ENCODE measurements at places on chromosomes 5 and 9.
A peak's percentile ranks its signal among the peaks of the same experiment; 100 is the strongest.

GRCh38 chr5:115170134-115170928 is 623 bp upstream of the TRIM36 start:
- peak; percentile 19 for DNase-seq

DNA sequence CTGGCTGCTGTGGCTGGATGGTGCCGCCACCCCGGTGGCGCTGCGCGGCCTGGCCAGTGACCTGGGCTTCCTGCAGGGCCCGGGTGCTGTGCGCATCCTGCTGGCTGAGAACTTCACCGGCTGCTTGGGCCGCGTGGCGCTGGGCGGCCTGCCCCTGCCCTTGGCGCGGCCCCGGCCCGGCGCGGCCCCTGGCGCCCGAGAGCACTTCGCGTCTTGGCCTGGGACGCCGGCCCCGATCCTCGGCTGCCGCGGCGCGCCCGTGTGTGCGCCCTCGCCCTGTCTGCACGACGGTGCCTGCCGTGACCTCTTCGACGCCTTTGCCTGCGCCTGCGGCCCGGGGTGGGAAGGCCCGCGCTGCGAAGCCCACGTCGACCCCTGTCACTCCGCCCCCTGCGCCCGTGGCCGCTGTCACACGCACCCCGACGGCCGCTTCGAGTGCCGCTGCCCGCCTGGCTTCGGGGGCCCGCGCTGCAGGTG is 17.5 kb downstream of the CRB2 start:
- DNase-seq, result no peak

GRCh38 chr9:1462626-1463308 is 412.6 kb downstream of the DMRT2 start:
- no peak for DNase-seq

DNA sequence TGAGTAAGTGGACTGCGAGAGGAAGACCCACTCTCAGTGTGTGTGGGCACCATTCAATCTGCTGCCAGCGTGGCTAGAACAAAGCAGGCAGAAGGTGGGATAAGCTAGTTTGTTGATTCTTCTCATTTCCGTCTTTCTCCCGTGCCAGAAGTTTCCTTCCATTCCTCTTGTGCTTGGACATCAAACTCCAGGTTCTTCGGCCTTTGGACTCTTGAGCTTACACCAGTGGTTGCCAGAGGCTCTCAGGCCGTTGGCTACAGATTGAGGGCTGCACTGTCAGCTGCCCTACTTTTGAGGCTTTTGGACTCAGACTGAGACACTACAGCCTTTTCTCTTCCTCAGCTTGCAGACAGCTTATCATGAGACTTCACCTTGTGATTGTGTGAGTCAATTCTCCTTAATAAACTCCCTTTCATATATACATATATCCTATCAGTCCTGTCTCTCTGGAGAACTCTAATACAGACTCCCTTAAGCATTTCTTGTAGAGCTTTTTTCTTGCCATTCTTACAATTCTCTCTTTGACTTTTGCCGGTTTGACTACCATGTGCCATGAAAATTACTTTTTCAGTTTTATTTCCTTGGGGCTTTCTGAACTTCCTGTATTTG is 494.9 kb downstream of the PRR16 start:
- DNase-seq, result no peak

DNA sequence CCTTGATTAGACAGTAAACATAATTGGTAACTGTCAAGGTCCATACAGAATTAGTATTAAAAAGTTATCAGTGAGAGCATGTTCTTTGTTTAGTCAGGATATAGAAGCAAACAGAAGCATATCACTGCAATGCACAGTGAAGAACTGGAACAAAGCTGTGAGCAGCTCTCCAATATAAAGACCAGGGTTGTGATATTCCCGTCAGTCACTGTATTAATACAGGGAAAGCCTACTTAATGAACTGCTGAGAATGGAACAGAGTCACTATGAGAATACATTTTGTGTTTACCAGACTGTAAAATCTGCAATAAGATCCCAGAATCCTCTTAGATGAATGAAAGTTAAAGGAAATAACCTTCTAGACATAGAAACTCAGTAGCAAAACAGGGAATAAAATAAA is 58.2 kb downstream of the EFNA5 start:
- DNase-seq, result no peak

DNA sequence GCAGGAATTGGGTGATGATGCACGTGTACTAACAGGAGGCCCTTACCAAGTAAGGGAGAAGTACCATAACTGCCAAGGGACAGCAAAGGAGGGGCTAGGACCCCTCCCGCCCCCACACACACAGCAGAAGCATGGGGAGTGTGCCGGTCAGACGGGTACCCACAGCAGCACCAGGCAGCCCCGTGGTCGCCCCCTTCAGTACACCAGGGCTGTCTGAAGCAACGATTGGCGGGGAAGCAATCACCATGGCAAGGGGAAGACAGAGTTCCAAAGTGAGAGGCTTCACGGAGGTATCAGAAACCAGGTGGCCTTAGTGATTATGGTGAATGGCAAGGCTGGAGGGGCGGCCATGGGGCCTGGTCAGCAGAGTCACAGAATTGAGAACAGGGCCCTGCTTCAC is 72.2 kb downstream of the CAMSAP1 start:
- DNase-seq, result no peak

DNA sequence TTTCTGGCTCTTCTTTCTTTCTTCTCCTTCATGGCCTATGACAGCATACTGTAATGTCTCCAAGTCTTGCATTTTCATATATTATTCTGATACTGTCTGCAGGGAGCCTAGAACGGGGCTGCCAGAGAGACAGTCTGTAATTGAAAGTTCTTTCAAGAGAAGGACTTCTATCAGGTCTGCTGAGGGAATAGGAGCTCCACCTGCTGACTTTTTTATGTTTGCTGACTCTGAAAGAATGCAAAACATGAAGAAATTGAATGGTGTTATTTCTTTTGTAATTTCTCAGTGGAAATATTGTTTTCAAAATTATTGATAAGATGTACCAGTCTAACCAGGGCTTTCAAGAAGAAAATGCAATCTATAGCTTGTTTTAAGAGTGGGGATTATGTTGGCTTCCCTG is 121.9 kb upstream of the RFX3 start:
- no peak for DNase-seq

DNA sequence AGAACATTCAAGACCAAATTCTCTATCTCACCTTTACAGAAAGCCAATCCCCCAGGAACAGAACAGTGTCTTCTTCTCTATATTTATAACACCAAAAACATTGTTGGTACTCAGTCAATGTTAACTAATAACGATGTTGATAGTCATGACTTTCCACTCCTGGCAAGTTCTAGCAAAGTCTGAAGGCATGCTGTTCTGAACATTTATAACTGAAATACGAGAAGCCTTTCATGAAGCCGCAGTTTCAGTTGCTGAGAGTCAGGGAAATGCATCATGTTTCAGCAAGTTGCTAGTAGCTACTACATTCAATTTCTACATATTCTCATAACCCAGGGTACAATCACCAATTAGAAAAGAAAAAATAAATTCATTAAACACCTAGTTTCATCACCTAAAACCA is 301.4 kb downstream of the PDE4D start:
- no peak for DNase-seq

GRCh38 chr5:90022002-90022710 is 387.4 kb downstream of the CETN3 start:
- DNase-seq, result no peak

- no peak for DNase-seq
Observed at GRCh38 chr5:35063414-35063813, 15.7 kb upstream of the AGXT2 start.

DNA sequence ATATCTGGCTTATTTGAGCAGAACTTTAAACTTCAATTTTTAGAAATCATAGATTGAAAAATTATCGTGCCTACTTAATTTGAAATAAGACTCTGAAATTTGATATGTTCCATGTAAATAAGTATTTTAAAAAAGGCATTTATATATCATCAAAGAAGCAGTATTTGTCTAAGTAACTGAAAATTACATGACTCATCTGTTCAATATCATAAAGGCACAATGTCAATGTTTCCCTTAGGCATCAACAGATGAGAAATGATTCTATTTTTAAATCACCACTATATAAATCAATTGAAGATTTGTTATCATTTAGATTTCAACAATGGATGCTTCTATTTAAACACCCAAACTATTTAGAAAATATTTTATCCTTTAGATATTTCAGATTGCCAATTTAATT is 142.9 kb upstream of the POU5F2 start:
- no peak for DNase-seq

DNA sequence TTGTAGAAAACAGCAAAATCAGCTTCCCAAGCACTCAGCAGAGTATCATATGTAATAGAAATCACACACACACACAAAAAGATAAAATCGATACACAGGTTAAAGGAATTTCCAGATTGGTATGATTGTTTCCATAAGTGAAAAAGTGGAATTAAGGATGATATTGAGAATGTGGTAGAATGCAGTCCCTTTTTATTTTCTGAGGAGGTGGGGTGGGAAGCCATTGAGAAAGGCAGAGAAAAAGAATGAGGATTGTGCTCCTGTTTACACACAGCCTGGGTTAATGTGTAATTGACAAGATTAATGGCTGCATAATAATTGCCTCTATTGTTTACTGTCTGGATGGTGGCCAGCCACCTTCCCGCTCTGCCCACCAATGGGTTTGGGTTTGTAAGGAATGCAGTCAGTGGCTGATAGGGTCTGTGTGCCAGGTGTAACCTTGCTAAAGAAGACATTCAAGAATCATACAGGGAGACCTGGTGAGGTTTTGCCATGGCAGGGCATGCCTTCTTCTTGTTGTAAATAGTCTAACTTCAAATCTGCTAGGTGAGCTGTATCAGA is 177.2 kb upstream of the MAP3K1 start:
- no peak for DNase-seq

DNA sequence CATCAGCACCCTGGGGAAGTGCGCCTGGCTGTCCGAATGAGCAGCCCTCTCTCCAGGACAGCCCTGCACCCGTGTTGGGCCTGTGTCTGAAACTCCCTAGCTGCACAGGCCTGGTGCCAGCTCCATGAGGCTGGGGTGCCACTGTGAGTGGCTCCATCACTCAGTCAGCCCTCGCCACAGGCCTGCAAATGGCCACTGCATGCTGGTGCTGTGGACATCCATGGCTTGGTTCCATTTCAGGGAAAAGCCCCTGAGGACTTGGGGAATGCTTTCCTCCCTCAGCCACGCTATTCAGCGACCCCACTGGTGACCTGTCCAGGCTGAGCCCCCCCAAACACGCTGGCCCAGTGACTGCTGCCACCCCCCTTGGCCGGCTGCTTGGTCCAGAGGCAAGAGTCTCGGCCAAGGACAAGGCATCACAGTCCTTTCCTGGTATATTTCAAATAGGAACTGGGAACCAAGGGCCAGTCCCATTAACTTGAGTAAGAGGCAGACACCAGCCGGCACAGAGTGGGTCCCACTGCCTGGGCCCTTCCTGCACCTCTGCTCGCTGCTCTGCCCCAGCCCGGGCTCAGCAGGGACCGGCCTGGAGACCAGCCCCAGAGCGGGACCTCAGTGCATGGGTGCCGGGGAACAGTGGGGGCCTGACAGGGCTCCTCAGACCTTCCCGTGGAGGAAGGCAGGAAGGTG is 181.3 kb downstream of the AUH start:
- DNase-seq, result no peak

GRCh38 chr5:158609333-158610050 is 490.2 kb downstream of the EBF1 start:
- DNase-seq, result no peak

DNA sequence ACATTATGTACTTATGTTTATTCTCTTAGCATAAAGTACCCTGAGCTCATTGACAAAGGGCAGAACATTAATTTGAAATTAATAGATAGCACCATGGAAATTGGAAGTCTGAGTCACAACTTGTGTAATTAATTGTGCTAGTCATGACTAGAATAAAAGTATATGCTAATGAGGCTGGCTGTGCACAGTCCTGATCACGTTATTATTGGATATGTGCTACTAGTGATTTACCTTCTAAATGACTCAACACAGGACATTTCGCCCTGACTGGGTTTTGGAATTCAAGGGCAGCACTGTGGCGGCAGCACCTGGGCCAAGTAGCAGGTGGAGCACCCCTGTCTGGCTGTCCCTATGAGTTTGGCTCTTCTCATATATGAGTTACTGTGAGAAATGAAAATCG is 341.8 kb downstream of the ICE1 start:
- DNase-seq, result no peak

DNA sequence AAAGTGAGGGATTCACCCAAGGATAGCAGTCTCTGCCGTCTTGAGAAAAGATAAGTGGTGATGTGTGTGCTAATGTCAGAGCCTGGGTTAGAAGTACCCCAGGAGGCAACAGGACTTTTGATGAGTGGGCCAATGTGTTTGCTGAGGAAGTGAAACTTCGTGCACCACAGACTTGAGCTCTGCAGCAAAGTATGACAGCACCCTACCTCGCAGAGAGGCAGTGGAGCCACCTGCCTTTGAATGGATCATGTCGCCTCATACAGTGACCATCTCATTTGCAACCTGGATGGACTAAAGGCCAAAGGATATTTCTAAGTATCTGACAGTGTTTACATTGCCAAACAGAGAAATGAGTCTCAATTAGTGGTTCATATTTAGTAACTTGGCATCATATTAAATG is 593.9 kb upstream of the GRAMD2B start:
- no peak for DNase-seq

GRCh38 chr9:115373000-115373709 is 255.2 kb upstream of the TNC start:
- peak; percentile 39 for DNase-seq

GRCh38 chr9:117278471-117279035 is 136.3 kb downstream of the ASTN2 start:
- no peak for DNase-seq

GRCh38 chr5:67206929-67207328 is 10.3 kb upstream of the CD180 start:
- DNase-seq, result peak; percentile 89

DNA sequence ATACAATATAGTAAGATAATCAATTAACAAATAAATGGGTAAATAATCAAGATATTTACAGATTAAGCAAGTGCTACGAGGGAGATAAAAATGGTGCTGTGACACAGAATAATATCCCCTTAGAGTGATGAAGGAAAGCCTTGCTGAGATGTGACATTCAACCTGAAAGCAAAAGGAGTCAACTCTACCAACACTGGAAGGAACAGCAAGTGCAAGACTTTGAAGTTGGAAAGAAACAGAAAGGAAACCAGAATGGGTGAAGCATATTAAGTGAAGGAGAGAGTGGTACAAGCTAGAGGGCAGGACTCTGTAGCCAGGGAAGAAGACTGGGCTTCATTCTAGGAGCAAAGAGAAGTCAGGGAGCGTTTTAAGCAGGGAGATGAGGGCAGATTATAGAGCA is 12.2 kb upstream of the MEGF9 start:
- DNase-seq, result no peak

DNA sequence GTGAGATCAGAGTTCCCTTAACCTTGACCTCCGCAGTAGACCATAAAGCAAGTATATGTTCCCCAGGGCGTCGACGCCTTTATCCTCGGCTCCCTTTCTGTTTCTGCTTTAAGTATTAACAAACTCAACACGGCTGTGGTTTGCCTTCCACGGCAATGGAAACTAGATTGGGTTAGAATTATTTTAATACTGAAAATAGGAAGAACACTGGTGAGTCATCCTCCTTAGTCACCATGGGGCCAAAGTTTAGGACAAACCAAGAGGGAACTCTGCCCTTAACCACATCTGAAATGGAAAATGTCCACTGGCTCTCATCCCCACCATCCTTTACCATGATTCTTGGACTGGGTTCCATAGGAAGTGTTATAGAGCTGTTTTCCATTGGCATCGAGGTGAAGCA is 386.1 kb downstream of the ACTL7B start:
- no peak for DNase-seq

All from activated naive CD4-positive, alpha-beta T cell treated with Interleukin-2 at 50 U/mL for 16 hours (primary cell).